ENCODE measurements at places on chromosomes 1 and 21.

DNA sequence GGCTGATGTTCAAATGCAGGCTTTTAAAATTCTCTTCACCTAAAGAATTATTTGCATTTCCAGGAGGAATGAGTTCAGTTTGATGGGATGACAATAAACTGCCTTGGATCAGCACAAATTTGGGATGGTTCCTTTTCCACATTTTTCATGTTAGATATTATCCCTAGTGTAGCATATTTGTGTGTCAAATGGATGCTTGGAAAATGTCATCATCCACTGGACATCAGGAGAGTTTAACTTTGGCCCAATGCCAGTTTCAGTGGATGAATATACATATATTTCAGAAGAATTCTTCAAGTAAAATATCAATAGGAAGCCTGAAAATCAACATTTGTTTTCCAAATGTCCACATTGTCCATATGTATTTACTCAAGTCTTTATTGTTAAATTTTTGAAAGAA, 116.5 kb upstream of the COL24A1 start:
- no peak for DNase-seq

DNA sequence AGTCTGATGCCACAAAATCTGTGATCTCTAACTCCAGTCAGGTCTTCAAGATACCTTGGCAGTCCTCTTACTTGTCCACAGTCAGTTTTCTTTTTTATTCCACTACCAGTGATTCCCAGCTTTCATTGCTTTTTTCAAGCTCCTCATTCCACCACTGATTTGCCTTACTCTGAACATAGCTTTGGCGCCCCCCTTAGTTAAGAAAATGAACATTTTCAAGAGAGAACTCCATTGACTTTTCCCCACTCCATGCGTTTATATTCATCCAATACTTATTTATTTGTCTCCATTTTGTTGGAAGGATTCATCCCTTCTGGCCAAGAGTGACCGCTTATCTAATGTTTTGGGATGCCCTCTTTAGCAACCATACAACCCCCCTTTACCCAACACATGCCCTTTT, 33.9 kb upstream of the IPO9 start:
- no peak for DNase-seq

- no peak for DNase-seq
Measured at GRCh38 chr1:167088746-167089417, 1.3 kb downstream of the GPA33 start.

- DNase-seq: peak; percentile 52
Measured at GRCh38 chr1:8409106-8409505, 91.2 kb downstream of the SLC45A1 start.

DNA sequence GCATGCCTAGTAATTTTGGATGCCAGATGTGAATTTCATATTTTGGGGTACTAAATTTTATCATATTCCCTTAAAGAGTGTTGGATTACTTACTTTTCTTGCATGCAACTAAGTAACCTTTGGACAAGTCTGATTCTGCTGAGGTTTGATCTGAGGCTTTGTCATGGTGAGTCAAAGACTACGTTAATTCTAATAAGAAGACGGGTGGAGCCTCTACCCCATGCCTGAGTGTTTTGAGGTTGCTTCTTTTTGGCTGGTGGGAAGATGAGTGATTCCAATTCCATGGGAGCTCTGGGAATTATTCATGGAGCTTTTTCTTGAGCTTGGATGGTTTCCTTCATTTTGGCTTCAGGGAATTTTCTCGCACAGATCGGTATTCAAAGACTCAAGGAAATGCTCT, 11.6 kb upstream of the PCP4 start:
- DNase-seq: no peak

GRCh38 chr1:169426174-169426705, 1.0 kb downstream of the CCDC181 start:
- no peak for DNase-seq

GRCh38 chr1:17502326-17502778, 37.1 kb upstream of the ARHGEF10L start:
- DNase-seq: no peak

GRCh38 chr1:66315671-66316070, 218.3 kb upstream of the SGIP1 start:
- no peak for DNase-seq

DNA sequence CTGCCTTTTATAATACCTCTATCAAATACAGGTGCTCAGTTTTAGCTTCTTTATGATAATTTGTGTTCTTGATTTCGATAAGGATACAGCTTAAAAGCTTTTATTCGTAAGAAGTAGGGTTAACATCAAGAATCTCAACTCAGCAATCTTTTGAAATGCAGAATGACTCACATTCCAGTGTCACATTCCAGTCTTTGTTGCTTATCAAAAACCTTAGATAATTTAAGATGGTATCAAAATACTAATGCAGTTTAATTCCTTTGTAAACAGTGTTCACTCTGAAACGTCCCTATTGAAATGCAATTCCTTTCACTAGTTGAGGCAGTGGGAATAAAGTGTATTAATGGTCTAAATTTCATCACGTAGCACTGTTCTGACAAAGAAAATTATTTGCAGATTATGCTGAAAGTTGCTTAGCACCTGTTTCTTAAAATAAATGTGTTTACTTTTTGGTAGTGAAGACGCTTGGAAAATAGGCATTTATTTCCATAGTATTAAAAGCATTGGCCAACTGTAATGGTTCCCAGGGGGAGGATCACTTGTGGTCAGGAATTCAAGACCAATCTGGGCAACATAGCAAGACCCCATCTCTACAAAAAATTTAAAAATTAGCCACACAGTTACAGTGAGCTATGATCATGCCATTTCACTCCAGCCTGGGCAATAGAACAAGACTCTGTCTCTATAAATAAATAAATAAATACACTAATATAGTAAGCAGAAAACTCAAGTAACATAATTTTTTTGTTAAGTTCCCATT, 10.1 kb upstream of the CNN3 start:
- DNase-seq: no peak

DNA sequence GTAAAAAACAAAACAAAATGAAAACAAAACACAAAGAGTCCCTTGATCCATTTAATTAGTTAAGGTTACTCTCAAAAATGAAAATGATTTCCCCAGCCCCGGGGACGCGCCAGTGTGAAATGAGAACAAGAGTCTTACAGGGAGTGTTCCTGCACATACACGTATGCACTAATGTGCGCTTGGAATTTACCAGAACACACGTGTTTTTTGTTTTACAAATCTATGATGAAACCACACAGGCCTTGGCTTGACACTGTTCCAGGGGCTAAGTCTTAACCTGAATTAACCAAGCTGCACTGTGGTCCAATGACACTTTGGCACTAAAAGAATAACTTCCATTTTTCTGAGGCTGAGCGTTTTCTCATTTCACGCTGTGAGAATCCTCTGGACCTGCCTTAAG, 63.7 kb downstream of the SLC45A1 start:
- no peak for DNase-seq

DNA sequence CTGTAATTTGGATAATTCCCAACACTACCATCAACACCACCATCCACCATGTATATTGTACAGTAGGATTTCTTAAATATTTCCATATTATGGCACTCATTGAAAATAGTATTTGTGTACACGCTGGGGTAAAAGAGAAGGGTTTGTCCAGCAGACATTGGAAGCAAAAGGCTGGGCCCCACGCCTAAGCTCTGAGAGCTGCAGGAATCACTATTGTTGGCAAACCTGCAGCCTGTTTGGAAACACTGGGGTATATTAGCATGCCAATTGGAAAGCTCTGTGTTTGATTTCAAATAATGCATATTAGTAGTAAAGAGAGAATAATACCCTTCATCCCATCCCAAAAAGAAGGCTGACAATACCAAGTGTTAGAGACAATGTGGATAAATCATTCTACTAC, 81.5 kb upstream of the DPYD start:
- DNase-seq: no peak

- DNase-seq: no peak
Measured at GRCh38 chr1:214833178-214833756, 230.3 kb downstream of the CENPF start.

- no peak for DNase-seq
Measured at GRCh38 chr1:150708595-150708994, 11.6 kb upstream of the GOLPH3L start.

DNA sequence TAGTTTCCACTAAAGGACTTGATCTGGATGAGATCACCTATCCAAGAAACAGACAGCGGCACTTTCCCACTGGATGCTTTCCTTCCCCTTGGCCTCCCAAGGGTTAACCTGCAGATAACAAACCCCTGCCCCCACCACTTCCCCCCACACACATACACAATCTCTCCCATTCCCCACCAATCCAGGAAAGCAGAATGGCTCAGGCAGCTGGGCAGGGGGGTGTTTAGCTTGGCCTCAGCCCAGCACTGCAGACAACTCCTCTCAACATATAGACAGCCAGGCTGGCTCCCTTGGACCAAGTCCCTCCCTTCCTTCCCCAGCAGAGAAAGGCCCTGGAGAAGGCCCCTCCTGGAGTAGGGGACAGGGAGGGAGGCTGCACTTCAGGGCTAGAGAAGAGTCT, 24.6 kb downstream of the PLEKHA6 start:
- DNase-seq: no peak

DNA sequence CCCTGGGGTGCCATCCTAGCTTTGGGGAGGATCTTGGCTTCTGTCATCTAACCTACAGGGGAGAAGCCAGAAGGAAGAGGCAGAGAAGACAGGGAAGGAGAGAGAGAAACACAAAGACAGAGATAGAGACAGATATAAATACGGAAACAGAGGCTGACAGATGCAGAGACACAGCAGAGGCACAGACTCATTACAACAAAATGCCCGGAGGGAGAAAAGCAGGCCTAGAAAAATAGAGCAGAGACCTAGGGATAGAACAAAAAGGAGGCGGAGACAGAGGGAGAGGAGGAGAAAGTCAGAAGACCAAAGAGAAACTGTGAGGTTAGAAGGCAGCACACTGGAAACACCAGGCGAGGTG, 1.9 kb downstream of the PEAR1 start:
- no peak for DNase-seq

- no peak for DNase-seq
Measured at GRCh38 chr1:44543064-44543744, 131.1 kb downstream of the TMEM53 start.

DNA sequence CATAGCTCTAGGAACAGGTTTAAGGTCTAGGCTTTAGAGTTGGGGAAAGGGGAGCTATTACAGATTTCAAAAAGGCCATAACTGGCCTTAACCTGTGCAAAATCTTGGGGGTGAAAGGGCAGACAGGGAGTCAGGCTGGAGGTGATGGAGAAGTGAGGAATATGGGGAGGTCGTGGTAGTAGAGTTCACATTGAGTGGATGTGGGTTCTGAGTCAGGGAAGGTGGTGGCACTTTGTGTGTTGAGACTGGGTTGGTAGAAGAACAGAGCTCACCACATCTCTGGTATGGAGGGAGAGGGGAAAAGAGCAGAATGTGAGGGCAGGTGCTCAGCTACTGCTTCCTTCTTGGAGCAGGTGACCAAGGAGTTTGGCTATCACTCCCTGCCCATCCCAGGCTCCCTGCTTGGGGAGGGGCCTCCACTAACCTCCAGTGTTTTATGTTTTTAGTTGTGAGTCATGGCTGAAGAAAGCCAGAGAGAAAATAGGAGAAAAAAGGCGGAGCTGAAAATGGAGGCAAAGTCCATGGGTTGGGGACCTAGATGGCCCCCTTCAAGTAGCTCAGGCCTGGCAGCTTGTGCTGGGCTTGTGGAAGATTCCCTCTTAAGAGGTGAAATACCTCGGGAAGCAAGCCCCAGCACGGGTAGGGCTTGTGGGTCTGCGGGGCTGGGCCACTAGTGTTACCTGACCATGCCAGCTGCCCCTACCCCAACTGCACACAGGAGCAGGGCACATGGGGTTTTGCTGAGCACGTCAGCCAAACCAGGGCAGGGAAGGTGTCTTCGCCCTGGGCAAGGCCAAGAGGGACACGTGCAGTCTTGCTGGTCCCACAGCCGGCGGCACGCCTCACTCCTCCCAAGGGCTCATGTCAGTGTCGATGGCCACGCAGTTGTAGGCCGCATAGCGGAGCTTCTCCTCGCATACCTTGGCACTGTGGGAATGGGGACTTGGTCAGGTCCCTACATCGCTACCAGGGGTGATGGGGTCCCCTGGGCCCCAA, 8.2 kb downstream of the HECTD3 start:
- no peak for DNase-seq

GRCh38 chr1:244291236-244292201, 160.2 kb downstream of the ADSS2 start:
- DNase-seq: no peak

- DNase-seq: no peak
Measured at GRCh38 chr1:61746813-61747212, 4.5 kb downstream of the PATJ start.
